Stimulated activated CD8-positive, alpha-beta memory T cell treated with anti-CD3 and anti-CD28 coated beads, Interleukin-7, amount 100 ng/mL, for 4 hours (primary cell): ENCODE measurements at places on chromosomes 16 and 17.

GRCh38 chr17:79647456-79647915, 36.6 kb upstream of the RBFOX3 start:
- DNase-seq, result no peak

- DNase-seq, result no peak
These were observed 8.8 kb upstream of the KRT31 start for GRCh38 chr17:41406205-41406604.

DNA sequence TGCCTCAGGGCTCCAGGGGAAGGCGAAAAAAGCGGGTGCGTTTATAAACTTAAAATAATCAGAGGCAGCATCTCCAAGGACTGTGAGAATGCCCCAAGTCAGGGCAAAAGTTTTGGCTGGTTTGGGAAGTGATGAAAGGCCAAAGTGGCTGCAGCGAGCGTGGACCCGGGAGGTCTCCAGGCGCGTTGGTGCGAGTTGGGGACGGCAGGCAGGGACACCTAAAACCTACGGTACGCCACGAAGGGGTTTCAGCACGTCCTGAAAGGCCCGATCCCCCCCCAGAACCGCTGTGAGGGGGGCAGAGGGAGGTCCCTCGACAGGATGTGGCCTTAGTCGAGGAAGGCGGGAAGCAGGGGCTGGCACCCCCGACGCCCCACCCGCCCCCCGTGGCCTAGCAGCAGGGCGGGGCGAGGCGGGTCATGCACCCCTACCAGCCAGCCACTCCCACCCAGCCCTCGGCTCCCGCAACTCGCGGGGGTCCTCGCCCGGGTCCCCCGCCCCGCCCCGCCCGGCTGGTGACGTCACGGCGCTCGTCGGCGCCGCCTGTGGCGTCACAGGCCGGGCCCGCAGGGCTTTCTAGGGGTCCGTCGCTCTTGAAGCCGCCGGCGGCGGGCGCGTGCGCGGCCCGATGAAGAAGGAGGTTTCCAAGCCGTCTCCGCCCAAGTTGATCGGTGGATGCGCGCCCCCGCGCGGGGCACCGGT, at the start of gene MYCBPAP:
Gene MYCBPAP, plus strand, starts transcription at position 569 of the 702 bp plus-strand sequence. CDS start 236 bp downstream, outside the sequence.
- DNase-seq, result peak; percentile 57

- no peak for DNase-seq
These were observed 1171.5 kb upstream of the GOT2 start for GRCh38 chr16:59905606-59906005.

GRCh38 chr17:30347488-30347887, 13.6 kb upstream of the TMIGD1 start:
- no peak for DNase-seq

DNA sequence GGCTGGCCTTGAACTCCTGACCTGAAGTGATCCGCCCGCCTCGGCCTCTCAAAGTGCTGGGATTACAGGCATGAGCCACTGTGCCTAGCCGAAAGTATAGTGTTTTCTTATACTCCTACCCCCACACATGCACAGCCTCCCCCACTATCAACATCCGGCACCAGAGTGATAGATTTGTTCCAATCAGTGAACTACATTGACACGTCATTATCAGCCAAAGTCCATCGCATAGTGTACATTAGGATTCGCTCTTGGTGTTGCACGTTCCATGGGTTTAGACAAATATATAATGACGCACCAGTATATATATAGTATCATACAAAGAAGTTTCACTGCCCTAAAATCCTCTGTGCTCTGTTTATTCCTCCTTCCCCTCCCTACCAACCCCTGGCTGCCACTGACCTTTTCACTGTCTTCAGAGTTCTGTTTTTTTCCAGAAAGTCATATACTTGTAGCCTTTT, 11.9 kb upstream of the TM4SF5 start:
- no peak for DNase-seq

DNA sequence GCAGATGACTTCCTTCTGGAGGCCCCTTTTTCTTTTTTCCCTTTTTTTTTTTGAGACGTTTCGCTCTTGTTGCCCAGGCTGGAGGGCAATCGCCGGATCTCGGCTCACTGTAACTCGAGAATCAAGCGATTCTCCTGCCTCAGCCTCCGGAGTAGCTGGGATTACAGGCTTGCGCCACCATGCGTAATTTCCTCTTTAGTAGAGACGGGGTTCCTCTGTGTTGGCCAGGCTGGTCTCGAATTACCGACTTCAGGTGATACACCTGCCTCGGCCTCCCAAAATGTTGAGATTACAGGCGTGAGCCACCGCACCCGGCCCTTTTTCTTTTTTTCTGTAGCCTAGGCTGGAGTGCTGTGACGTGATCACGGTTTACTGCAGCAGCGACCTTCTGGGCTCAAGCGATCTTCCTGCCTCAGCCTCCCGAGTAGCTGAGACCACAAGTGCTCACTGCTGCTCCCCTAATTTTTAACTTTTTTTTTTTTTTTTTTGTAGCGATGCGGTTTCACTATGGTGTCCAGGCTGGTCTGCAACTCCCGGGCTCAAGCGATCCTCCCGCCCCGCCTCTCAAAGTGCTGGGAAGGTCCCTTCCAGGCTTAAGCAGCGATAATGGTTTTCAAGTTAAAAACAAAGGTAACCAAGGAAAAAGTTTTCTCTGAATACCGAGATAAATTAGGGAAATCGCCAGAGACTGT, 956 bp upstream of the IST1 start:
- no peak for DNase-seq

GRCh38 chr17:14165616-14166015, 71.0 kb downstream of the CDRT15 start:
- no peak for DNase-seq

GRCh38 chr16:5709889-5710288, 612.3 kb upstream of the EEF2KMT start:
- DNase-seq, result no peak

GRCh38 chr17:29948448-29949215, 7.2 kb downstream of the EFCAB5 start:
- no peak for DNase-seq

- DNase-seq, result no peak
These were observed 2.1 kb downstream of the CES1 start for GRCh38 chr16:55830658-55831294.

- DNase-seq, result no peak
These were observed 178.4 kb downstream of the CCDC182 start for GRCh38 chr17:57566721-57567120.

DNA sequence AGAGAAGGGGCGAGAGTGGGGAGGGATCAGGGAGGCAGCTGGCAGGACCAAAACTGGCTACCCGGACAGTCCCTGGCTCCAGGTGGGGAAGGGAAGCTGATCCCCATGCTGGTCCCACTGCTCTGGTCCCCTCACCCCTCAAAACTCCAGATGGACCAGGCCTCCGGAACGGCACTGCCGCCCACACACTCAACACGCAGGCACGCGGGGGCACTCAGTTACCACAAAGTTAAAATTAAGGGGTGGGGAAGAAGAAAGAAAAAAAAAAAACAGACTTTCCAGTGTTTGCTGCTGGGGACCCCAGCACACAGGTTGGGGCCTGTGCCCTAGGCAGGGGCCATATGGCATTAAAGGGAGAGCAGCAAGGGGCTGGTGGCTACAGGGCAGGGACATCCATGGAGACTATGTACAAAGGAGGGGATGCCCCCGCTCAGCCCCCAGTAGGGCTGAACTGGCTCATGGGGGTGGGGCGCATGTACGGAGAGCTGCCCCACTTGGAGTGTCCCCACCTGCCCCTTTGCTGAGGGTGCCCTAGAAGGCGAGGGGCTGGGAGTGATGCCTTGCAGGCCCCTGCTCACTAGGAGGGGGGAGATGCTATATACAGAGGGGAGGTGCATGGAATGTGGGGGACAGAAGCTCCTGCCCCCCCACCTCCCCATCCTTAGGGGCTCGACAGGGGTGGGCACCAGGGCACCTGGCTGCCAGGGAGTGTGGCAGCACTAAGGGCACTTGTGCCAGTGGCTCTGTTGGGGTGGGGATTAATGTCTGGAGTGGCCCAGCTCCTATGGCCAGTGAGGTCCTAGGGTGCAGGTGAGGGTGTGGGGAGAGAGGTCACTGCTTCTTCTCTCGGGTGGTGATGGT, 5.6 kb downstream of the TP53I13 start:
- no peak for DNase-seq

DNA sequence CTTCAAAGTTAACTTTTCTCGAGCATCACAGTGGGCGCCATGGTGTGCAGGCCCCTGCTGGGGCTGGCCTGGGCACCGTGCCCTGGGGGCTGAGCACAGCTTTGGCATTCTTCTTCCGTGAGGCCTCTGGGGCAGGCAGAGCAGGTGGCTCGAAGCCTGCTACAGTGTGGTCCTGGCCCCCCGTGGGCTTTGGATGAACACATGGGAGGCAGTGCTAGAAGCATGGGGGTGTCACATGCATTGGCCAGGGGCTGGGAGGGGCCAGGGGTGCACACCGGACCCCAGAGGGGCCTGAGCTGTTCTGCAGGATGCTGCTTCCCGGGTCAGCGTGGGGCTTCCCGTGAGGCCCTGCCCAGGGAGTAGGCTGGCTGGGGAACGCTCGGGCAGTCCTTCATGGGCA, 12.1 kb upstream of the C16orf74 start:
- DNase-seq, result no peak

GRCh38 chr17:14506364-14506763, 205.5 kb downstream of the HS3ST3B1 start:
- DNase-seq, result no peak

GRCh38 chr17:73950593-73950914, 252.9 kb upstream of the RPL38 start:
- DNase-seq, result no peak

- DNase-seq, result no peak
These were observed 1.7 kb downstream of the GALR2 start for GRCh38 chr17:76076146-76076764.

DNA sequence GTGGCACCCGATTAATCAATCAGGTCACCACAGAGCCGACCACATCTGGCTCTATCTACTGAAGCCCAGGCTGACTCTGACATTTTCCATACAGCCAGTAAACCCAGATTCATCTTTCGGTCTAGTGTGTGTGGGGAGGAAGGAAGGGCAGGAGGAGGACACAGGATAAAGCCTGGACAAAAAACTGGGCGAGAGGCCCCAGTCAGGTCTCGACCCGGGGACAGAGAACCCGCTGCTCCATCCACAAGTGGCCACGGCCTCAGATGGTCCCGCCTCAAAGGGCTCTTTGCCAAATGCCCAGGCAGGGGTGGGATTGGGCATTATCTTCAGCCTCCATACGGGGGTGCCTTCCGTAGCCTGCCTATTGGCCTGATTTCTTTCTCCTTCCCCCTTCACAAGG, 7.8 kb downstream of the ABR start:
- DNase-seq, result no peak

DNA sequence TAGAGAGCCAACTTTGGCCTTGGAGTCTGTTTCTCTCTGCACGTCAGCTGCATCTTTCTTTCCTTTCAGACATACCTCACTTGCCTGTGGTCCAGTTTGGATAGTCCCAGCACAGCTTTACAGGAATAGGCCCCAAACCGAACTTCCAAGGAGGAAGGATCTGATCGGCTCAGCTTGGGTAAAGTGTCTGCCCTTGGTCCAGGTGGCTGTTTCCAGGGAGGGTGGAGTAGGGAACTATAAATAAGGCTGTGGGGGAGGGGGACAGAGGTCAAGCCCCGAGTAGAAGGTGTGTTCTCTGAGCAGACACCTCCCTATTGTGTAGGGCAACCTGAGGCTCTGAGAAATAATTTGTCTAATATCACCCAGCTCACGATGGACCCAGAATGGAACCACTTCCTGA, 29.2 kb upstream of the NKD1 start:
- DNase-seq, result no peak

DNA sequence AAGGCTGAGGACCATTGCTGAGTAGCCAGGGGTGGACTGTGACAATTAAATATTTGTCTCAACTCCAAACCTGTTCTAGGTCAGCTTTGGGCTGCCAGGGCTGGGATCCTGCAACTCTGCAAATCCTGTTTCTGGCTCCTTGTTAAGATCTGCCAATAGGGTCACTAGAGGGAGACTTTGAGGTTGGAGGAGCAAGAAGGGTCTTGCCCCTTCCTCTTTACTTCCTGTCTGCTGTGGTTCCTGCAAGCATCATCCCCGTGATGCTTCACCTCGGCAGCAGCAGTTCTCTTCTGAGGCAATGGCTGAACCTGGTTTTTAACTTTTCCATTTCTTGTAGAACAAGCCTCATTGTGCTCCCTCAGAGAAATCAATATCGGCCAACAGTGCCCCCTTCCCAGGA, 124.6 kb downstream of the IRX5 start:
- DNase-seq, result no peak

GRCh38 chr16:80719573-80719972, 84.8 kb downstream of the CDYL2 start:
- DNase-seq, result no peak

GRCh38 chr16:88383401-88384221, 852 bp downstream of the ZNF469 start:
- no peak for DNase-seq

- no peak for DNase-seq
These were observed 21.1 kb downstream of the NDUFAF8 start for GRCh38 chr17:81260171-81260570.

DNA sequence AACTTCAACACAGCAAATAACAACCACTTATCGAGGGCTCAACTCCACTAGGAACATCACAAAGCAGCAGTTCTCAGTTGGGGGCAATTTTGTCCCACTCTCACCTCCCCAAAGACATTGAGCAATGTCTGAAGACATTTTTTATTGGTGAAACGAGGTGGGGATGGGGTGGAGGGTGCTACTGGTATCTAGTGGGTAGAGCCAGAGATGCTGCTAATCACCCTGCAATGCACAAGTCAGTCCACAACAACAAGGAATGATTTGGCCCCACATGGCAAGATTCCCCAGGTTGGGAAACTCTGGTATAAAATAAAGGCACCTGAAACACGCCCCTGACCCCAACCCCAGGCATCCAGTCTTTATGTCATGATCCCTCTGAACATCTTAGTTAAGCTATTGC, 33.3 kb downstream of the TLE7 start:
- no peak for DNase-seq

DNA sequence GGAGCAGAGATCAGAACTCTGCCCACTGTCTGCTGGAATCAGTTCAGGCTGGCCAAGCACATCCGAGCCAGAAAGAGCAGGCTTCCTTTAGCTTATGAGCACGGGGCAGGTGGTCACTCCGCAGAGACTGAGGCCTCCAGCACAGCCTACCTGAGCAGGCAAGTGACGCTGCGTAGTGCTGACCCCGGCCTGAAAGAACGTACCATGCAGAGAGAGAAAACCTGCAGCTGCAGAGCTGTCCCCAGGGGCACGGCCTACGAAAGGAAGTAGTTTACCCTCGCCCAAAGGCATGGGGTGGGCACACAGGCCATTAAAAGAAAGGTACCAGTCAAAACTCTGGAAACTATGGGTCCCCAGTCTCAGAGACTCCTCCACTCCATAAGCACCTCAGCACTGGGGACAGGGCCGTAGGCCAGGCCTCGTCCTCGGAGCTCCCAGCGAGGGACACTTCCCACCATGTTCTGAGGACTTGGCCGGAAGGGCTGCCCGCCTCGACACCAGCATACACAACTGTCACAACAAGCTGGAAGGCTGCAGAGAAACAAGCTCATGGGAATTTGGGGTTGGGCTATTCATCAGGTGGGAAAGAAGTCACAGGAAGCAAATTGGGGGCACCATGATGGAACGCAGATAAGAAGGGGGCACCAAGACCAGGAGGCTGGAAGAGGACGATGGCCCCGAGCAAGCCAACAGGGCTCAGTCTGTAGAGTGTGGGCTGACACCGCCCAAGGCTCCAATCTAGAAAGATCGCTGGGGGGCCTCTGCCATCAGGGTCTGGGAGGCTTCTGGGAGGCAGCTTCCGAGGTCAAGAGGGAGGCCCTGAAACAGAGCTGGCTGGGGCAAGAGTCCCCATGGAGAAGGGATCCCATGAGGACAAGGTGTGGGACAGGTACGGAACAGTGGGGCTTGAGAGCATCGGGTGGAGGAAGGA, 21.2 kb downstream of the MEAK7 start:
- no peak for DNase-seq

GRCh38 chr17:55274355-55275255, 9.8 kb downstream of the HLF start:
- DNase-seq, result no peak

- DNase-seq, result no peak
These were observed 31.8 kb upstream of the ZNF469 start for GRCh38 chr16:88350922-88351321.
